ENCODE measurements at places on chromosomes 12 and 14.

DNA sequence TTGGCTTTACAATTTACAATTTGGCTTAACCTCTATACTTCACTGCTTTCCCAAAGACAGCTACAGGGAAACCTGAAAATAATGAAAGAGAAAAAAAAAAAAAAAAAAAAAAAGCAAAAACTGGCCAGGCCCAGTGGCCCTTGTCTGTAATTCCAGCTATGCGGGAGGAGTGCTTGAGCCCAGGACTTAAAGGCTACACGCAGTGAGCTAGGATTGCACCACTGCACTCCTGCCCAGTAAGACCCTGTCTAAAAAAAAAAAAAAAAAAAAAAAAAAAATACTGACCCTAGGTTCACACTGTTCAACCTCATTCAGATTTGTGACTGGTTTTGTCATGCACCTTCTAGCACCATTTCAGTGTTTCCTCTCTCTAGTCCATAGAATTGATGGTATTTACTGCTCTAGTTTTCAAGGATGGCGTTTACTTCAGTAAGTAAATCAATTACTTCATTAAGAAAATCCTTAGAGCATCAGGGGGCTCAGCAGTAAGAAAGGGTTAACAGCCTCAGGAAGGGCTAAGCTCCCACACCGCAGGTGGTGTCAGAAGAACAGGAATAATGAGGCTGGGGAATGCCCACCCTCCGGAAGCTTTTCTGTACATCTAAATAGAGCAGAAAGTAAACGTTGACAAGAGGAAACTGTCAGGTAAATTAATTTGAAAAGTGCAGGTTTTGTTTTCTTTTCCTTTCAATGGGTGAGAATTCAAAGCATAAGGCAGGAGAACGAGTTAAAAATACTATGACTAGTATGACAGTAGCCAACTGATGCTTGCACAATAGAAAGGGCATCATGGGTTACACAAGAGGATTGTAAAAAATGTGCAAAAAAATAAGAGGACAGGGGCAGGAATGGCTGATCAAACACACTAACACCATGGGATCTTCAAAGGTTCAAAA is 115.0 kb upstream of the MDM1 start:
- no peak for DNase-seq

- no peak for DNase-seq
Observed at GRCh38 chr12:59375633-59376032, 220.2 kb upstream of the SLC16A7 start.

DNA sequence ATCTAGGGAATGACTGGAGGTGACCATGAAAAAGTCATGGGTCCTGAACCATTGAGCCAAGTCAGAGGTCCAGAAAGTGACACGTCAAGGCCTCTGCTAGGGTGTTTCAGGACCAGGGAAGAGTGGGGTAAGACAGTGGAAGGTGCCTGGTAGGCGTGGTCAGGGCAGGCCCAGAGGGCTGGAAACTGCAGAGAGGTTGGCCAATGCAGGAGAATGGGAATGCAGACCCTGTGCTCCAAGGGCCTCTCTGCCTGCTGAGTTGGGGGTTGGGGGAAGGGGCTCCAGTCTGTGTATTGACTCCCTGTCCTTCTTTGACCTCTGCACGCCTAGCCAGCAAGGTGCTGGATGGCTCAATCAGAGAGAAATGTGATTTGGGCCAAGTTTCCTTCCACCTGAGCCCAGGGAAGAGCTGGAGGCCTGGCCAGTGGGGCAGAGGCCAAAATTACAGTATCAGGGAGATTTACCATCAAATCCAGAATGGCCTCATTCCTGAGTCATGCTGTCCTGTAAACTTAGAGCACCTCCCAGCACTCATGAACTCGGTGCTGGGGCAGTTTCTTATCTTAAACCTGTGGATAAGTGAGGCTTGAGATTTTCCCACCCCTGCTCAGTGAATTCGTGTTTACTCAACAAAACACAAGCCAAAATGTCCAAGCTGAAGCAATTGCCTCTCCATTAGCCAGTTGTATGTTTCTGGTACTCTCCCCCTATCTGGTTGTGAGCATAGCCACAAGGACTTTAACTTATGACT is 24.4 kb downstream of the IRF2BPL start:
- DNase-seq: no peak

GRCh38 chr12:93256256-93256969 is 121.3 kb upstream of the NUDT4 start:
- DNase-seq: no peak

- DNase-seq: no peak
Observed at GRCh38 chr12:62679608-62680007, 213.0 kb downstream of the MON2 start.

DNA sequence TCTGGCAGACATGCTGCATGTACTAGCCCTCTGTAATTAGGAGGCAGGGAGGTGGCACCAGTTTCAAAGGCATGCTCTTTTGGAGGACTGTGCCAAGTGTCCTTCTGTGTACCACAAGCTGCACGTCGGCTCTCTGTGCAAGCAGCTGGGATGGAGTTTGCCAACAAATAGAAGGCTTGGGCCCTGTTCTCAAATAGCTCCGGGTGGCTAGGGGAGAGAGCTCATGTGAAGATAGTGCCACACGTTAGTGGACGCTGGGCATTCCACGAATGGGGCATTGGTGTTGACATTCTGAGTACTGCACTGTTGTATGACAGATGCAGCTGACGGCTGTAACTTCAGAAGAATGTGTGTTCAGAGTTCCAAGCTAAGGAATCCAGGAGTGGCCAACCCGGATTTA is 4.4 kb downstream of the AACS start:
- no peak for DNase-seq

DNA sequence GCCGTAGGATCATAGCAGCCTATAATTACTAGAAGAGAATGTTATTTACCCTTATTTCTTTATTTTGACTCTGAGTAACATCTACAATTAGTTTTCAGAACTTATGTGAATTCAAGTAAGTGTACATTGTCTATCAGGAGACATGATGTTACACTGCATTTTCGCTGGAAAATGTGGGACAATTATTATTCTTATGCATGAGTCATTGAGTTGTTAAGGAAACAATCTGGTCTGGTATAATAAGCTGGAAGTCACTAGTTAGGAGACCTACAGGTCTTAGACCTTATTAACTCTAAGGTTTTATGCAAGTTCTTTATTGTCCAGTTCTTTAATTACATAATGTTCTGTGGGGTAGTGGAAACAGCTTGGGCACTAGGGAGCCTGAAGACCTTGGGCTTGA is 5.8 kb downstream of the KTN1 start:
- DNase-seq: no peak

DNA sequence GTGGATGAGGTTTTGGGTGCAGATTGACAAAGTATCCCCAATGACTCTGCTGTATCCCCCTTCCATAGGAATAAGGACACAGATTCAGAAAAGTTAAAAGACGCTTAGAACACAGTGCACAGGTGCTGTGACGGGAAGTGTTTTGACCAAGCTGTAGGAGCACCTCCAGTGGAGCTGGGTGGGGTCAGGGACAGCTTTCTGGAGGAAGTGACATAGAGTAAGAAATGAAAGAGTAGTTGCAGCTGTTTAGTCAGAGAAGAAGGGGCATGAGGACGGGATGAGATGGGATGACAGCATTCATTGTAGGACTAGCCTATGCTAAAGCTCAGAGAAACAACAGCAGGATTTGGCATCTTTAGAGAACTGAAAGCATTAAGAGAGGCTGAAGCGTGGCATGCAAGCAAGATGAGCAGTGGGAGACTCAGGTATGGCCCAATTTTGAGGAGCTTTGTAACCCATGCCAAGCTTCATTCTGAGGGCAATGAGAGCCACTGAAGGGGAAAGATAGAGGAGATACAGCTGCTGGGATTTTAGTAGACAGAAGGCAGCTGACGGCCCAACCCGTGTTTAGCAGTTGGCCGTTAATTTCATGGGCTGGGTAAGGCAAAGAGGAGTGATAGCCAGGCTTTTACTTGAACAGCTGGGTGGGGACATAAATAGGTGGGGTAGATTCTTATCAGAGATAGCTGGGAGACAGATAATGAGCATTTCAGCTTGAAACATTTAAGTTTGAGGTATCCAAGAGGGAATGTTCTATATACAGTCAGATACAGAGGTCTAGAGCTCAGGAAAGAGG is 131.8 kb upstream of the KRAS start:
- DNase-seq: peak; percentile 45

GRCh38 chr14:96198430-96199130 is 6.1 kb upstream of the BDKRB2 start:
- DNase-seq: no peak

GRCh38 chr12:108689314-108690190 is 41.8 kb downstream of the CORO1C start:
- no peak for DNase-seq

GRCh38 chr12:90399357-90399756 is 555.6 kb downstream of the CCER1 start:
- DNase-seq: no peak

DNA sequence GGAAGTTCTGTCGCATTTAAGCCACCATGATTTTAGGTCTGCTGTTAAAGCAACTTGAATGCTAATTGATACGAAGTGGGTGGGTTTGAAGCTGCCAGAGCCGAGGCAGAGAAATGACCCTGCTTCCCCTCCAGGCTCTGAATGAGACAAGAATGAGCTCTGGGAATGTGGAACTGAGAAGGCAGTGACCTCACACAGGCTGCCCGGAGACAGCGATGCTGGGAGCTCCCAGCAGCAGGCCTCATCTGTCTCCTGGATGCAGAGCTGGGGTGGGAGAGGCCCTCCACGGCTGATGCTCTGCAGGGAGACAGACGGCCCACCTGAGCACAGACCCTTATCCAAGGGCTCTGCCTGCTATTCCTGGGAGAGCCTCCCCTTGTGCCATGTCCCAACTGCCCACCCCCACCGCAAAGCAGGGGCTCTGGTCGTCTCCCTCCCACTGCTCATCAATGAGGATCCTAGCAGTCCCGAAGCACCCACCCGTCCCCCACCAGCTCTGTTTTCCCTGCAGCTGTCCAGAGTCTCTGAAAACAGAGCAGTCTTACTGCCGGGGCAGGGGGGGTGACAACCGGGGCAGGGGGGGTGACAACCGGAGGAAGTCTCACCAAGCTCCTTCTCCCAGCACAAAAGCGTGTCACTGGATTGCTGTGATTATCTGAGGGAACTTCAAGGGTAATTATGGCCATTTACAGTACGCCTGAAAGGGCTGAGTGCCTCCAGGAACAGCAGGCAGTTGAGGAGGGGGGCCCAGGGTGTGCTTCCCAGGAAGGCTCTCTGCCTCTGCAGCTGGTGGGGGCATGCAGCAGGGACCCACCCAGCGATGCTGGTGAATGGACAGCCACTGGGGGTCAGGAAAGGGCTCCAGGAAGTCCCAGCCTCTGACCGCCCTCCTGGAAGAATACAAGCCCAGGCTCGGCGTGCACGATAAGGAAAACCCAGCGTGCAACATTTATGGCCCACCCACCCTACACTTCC is 67.8 kb downstream of the CHGA start:
- DNase-seq: peak; percentile 23

GRCh38 chr12:28318273-28318672 is 128.0 kb downstream of the CCDC91 start:
- no peak for DNase-seq

DNA sequence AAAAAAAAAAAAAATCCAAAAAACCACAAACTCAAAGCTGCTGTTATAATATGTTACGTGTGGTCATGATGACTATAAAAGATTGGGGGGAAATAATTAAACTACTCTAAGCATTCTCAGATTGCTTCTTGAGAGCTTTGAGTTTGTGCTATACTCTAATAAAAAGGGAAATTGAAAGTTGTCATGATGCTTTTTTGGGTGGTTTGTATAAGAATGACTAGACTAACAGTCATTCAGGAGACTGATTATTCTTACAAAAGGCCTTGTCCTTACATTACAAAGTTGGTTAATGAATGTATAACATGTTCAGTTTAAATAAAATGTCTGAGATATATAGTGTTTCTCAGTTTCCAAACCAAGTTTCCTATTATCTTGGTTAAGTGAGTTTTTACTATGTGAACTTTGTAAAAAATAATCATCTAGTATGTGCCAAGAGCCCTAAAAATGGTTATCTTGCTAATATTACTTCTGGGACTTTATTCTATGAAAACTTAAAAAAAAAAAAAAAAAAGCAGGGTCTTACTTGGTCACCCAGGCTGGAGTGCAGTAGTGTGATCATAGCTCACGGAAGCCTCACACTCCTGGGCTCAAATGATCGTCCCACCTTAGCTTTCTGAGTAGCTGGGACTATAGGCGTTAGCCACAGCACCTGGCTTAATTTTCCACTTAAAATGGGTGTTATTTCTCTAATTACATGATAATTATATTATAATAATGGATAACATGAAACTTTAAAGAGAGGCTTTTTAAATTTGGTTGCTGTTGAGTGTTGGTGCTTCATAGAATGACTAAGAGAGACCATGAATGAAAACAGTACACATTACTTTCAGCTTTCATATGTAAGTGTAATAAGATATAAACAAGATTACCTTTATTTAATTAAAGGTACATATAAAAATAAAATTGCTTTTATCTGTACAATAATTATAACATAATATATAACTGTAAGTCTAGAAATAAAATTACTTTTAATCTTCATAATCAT is 459.6 kb upstream of the RGS6 start:
- DNase-seq: no peak

DNA sequence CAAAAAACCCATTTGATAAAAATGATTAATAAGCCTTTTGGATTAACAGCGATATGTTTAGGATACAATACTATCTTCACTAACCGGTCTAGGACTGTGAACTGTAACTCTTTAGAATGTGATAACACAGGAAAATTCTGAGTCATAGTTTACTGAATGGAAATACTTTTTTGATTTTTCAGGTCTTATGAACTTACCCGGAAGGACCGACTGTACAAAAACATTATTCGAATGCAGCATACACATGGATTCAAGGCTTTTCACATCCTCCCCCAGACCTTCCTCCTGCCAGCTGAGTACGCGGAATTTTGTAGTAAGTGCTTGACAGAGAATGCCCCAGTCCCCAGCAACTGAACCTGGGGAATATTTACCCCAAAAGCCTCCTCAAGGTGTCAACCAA is 29.0 kb downstream of the TTLL5 start:
- no peak for DNase-seq

DNA sequence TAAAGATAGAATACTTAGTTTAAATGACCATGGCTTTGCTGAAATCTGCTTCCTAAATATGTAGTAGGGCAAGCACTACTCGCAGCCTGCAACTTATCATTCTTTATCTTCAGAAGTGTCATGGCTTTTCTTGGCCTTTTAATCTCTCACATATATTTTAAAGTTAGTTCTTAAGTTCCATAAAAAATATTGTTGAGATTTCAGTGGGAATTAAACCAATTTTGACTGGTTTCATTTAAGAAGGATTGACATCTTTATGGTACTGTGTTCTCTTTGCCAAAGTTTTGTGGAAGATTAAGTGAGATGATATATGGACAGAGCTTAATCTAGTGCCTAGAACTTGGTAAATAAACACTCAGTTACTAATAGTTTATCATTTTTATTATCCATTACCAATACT is 56.7 kb downstream of the KIAA0586 start:
- DNase-seq: no peak

All from mucosa of descending colon (tissue), 3 donors.